GM13976 (cell line): ENCODE measurements at places on chromosomes 13 and 19.

GRCh38 chr13:93268327-93269028 is 41.9 kb downstream of the GPC6 start:
- no peak for DNase-seq

DNA sequence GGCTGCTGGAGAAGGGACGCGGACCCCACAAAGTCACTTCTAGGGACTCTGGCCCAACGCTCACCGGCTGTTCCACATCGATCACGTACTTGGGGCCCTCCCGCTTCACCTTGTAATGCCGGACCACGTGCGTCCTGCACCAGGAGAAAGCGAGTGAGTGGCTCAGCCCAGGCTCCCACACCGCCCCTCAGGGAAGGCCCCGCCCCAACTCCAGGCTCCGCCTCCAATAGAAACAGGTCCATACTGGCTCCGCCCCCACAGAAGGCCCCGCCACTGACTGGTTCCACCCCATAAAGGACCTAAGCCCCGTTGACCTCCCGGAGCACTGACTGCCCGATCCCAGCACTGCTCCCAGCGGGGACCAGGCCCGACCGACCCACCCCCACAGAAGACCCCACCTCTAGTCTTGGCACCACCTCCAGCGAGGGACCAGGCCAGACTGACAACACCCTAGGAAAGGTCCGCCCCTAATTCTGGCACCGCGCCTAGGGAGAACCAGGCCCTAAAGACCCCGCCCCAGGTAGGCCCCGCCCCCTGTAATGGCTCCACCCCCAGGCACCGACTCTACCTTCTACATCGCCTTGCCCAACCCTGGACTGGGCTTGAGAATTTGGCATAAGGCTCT is 11.3 kb downstream of the STAP2 start:
- peak; percentile 84 for DNase-seq

- DNase-seq, result no peak
These were observed 589.8 kb downstream of the LMO7 start for GRCh38 chr13:76225815-76226489.

GRCh38 chr19:7863157-7863970 is 10.8 kb downstream of the PRR36 start:
- no peak for DNase-seq

- DNase-seq, result no peak
These were observed 17.2 kb downstream of the FRY start for GRCh38 chr13:32048816-32049215.

DNA sequence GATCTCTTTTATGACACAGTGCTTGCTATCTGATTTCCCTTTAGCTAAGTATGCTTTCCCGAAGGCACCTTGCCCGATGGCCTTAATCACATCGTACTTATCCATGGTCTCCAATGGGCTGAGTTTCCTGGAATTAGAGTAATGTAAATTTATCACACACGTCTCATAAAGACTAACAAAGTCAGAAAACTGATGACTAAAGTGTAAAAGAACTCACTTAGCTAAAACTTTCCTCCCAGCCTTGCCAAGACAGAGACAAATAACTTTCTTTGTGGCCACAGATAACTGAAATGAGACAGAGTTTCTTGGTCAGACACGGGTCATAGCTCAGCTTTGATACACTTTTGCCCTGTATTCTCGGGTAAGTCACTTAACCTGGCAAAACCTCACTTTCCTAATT is 1.5 kb downstream of the NEK5 start:
- DNase-seq, result no peak

GRCh38 chr13:73055813-73056564 is 2.8 kb upstream of the KLF5 start:
- no peak for DNase-seq

DNA sequence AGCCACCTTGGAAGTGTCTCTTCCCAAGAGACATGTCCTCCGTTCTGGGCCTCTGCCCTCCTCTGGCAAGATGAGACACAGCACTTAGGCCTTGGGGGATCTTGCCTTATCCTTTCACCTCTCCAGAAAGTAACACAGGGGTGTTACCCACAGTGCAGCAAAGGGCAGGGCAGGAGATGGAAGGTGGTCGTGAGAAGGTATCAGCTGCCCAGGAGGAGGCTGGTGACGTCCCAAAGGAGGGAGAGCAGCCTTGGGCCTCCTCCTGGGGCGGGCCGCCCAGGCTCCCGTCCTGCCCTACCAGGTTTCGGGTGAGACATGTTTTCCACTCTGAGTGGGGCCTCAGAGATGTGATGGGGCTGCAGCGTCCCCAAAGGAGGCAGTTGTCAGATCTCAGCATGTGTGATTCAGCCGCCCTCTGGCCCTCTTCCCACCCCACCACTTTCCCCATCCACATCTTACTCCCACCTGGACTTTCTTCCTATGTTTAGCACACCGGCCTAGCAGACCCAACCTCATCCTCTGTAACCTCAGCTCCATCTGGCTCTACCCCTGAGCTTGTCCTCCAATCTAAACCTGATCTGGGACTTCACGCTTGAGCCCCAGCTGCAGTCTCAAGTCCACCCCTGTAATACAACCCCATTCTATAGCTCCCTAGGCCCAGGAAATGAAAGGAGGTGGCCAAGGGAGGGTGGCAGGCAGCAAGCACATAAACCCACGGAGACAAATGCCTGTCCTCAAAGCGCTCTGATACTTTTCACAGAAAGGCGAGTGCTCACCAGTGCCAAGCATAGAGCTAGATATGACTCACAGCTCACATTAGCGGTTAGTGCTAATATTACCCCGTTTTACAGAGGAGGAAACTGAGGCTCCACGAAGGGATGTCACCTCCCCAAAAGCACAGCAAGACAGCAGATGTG is 9.3 kb downstream of the POU2F2 start:
- DNase-seq, result peak; percentile 75

DNA sequence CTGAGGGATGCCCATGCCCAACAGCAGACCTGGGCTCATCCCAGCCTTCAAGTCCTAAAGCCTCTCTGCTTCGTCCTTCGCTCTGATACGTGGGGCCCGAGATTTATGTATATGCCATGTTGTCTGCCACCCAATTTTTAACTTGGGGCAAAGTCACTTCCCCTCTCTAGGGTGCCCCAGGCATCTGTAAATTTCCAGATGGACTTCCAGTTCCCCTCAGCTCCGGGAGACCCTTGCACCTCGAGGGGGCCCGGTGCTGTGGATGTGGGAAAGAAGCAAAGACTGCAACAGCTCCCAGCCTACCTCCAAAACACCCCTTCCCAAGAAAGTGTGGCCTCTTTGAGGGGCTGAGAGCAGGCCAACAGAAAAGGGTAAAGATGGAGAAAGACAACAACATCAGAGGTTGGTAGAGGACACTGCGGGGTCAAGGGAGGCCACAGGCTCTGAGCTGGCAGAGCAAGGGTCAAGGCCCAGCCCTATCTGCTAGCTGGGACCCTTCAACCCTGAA is 97.4 kb downstream of the STK24 start:
- DNase-seq, result no peak

DNA sequence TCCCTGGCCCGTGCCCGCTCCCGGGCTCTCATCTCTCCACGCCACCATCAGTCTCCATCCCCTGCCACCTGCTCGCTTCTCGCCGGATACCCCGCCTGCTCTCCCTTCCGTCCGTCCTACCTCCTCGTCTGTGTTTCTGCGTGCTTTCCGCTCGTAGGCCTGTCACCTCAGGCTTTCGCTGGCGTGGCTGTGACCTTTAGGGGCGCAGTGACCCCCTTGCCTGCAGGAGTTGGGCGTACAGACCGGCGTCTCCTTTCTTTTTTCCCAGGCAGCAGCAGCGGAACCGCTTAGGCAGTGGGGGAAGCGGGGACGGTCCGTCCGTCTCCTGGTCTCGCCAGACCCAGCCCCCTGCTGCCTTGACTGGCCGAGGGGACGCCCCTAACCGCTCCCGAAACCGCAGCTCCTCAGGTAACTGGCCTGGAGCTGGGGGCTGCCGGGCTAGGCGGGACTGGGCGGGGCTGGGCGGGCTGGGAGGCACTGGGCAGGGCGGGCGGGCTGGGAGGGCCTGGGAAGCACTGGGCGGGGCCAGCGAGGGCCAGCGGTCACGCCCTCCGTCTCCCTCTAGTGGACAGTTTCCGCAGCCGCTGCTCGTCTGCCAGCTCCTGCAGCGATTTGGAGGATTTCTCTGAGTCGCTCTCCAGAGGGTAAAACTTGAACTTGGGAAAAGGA is 6.3 kb downstream of the PGLYRP1 start:
- DNase-seq, result peak; percentile 94

GRCh38 chr13:99656844-99657381 is 155.6 kb downstream of the TM9SF2 start:
- DNase-seq, result no peak

DNA sequence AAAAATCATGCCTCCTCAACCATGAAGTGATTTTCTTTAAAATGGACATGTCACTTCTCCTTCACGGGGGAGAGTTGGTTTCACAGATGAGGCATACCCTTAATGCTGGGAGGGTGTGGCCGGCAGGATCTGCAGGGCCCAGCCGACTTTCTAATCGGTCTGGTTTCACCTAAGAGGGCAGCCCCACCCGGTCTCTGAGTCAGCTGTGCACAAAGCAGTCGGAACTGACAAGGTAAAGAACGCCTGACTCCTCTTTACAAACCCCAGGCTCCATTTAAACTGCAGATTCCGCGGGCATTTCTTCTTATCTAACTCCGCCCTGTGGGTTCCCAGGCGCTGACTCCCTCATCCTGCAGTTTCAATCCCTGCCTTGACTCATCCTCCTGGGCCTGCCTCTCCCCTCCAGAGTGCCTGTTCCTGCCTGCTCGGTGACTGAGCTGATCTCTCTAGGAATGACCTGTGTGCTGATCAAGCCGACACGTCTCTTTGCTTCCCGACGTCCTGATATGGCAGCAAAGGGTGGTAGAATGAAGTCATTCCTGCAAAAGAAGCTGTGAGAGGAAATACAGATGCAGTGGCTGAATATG is 63.4 kb downstream of the EFNB2 start:
- no peak for DNase-seq

GRCh38 chr19:3984584-3984907 is 717 bp downstream of the EEF2 start:
- DNase-seq, result no peak

- DNase-seq, result no peak
These were observed 12.0 kb upstream of the CEACAM21 start for GRCh38 chr19:41563854-41564514.

- DNase-seq, result no peak
These were observed 933 bp downstream of the ARHGEF7 start for GRCh38 chr13:111115965-111116521.

- peak; percentile 93 for DNase-seq
These were observed 81.5 kb downstream of the RYR1 start for GRCh38 chr19:38514812-38515633.

DNA sequence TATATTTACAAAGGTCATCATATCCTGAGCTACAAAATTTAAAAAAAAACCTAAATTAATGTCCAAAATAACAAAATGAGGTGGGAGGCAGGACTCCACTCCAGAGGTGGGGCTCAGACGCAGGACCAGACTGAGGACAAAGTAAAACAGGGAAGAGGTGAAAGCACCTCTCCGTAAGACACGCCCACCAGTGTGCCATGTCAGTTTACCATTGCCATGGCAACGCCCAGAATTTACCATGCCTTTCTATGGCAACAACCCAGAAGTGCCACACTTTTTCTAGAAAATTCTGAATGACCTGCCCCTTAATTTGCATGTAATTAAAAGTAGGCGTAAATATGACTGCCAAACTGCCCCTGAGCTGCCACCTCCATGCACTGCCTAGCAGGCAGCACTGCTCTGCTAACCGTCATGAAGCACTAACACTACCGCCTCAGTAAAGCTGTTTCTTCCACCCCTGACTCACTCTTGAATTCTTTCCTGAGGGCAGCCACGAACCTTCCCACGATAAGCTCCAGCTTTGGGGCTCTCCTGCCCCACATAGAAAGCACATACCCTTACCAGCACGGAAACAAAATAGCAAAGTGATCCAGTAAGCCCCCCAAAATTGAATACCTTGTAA is 22.3 kb upstream of the PDCD5 start:
- DNase-seq, result no peak

DNA sequence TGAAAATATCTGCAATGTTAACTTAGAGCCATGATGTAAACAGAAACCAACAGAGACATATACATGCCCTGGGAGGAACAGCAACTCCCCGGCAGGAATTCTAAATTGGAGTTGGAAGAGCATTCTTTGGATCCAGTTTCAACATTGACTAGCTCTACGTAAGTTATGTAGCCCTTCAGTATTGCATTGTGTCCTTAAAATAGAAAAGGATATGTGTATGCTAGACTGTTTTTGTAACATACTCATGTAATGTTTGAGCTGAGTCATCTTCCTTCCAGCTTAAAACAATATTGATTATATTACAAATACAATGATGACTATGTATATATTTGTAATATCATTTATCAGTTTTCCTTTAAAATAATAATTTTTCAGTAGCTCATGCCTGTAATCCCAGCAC is 1422.2 kb upstream of the PCDH20 start:
- DNase-seq, result no peak

- no peak for DNase-seq
These were observed 64.9 kb upstream of the MED4 start for GRCh38 chr13:48159826-48160225.

- DNase-seq, result no peak
These were observed 68.8 kb downstream of the COL4A1 start for GRCh38 chr13:110237875-110238817.

DNA sequence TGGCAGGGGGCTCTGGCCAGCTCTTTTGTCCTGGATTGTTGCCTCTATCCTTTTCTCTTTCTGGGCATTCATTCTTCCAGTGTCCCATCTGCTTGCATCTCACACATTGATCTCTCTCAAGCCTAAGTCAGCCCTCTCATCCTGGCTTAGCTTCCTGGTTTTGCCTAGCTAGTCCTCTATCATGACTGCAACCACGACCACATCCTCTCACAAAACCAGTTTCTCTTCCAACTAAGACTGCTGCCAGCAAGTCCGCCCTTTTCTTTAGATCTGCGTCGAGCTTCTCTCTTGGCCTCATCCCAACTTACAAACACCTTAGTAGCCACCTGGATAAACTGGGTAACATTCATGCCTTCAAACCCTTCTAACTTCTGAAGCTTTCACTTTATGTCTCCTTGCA is 212.2 kb upstream of the HTR2A start:
- DNase-seq, result no peak

DNA sequence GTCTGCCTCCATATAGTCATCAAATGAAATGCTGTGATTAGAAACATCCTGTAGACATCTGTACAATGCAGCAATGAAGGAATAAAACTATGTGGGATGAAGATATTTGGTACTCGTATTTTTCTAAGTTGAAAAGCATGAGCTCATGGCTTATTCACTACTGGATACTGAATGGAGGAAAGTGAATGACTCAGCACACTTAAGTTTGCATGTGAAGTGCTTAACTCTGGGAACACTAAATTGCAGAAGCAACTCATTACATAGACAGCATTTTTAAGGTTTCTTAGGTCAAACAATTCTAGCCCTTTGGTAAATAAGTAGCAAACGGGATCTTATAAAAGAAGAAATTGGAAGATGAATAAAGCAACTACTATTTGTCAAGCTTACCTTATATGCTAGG is 429.0 kb upstream of the MIR17HG start:
- no peak for DNase-seq

GRCh38 chr13:62887046-62887445 is 1471.4 kb upstream of the PCDH20 start:
- no peak for DNase-seq

GRCh38 chr19:19256072-19256969 is 16.8 kb downstream of the TM6SF2 start:
- DNase-seq, result no peak

GRCh38 chr19:56159009-56159559 is 16.7 kb upstream of the GALP start:
- DNase-seq, result no peak
